Right ventricle myocardium inferior (tissue), 1 donor: ENCODE measurements at places on chromosomes 16 and 17. TPM values are rescaled to one million over a fixed set of nuclear protein-coding genes. Genes with fewer than 3 reads are reported as not detected.

The ABCA10 gene
- 7.1 TPM for total RNA-seq

The PDILT gene
- total RNA-seq, result not detected

The RND2 gene
- 1.5 TPM for total RNA-seq

The NHLRC4 gene
- total RNA-seq, result 0.57 TPM

The SOX8 gene
- total RNA-seq, result 0.89 TPM

The KRTAP1-1 gene
- total RNA-seq, result not detected

The USP10 gene
- 76.5 TPM for total RNA-seq

The AATK gene
- 10.1 TPM for total RNA-seq
